Lower lobe of right lung (tissue), 2 donors: ENCODE measurements at places on chromosomes 2 and 18. TPM values are rescaled to one million over a fixed set of nuclear protein-coding genes. Genes with fewer than 3 reads are reported as not detected.

- no peaks in the 10 kb centered on the region for H3K4me1 ChIP-seq
- no peak overlapping the region for H3K27ac ChIP-seq
- no peaks in the 10 kb centered on the region for H3K36me3 ChIP-seq
- DNase-seq, result no peak
- H3K4me3 ChIP-seq, result no peak overlapping the region
These were observed 674.3 kb downstream of the ERBB4 start for GRCh38 chr2:211864328-211864727.

The SLC5A7 gene
- total RNA-seq, result 0.30 TPM

The SERPINB12 gene
- not detected for total RNA-seq

DNA sequence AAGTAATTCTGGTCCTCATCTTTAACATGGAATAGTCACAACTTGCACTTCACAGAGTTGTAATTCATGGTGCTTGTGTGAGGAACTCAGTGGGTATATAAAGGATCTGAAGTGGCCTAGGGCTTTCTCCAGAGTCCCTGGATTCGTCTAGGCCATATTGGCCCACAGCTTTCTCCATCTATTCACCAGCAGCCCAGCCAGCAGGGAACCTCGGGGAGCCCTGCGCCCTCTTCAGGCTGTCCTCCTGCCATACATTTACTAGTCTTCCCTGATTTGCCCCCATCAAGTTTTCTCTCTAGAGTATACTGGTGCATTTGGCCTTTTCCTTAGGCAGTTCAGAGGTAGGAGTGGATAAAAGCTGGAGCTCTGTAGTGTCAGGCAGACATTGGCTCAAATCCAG lies 278.3 kb downstream of the MYCN start:
- no peak overlapping the region for H3K4me3 ChIP-seq
- H3K36me3 ChIP-seq, result no peaks in the 10 kb centered on the region
- H3K27ac ChIP-seq, result no peak overlapping the region
- H3K4me1 ChIP-seq, result no peaks in the 10 kb centered on the region
- no peaks in the 10 kb centered on the region for H3K27me3 ChIP-seq

DNA sequence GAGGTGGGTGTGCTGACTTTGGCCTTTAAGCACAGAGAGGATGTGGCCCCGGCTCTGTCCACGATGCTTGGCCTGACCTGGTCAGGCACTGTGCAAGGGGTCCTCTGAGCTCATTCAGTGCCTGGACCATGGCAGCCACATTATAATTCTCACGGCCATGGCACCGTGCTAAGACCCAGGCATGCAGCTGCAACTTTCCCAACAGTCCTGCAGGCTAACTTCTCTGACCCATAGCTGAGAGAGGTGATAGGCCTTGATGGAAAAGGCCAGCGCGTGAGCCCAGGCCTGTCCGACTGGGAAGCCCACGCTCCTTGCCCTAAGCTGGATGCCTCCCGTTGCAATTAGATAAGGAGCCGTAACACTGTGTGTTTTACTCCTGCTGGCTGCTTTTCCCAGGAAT lies 99.9 kb downstream of the TFCP2L1 start:
- H3K4me3 ChIP-seq, result no peak overlapping the region
- H3K4me1 ChIP-seq, result no peaks in the 10 kb centered on the region
- H3K27ac ChIP-seq, result no peak overlapping the region
- no peak for DNase-seq
- no peaks in the 10 kb centered on the region for H3K36me3 ChIP-seq

- no peaks in the 10 kb centered on the region for H3K27me3 ChIP-seq
- peaks cover 53% of the 10 kb centered on the region for H3K4me1 ChIP-seq
- no peak overlapping the region for H3K4me3 ChIP-seq
- H3K27ac ChIP-seq, result no peak overlapping the region
These were observed 90.3 kb downstream of the HDAC4 start for GRCh38 chr2:239310401-239311061.

GRCh38 chr2:16181062-16181740 lies 240.9 kb downstream of the MYCN start:
- no peak overlapping the region for H3K4me3 ChIP-seq
- no peak overlapping the region for H3K27ac ChIP-seq

- no peaks in the 10 kb centered on the region for H3K4me1 ChIP-seq
- no peaks in the 10 kb centered on the region for H3K36me3 ChIP-seq
- H3K27ac ChIP-seq, result no peak overlapping the region
- no peak overlapping the region for H3K4me3 ChIP-seq
These were observed 723.1 kb downstream of the TMEM182 start for GRCh38 chr2:103484906-103485305.

- peaks cover 30% of the 10 kb centered on the region for H3K4me1 ChIP-seq
- no peaks in the 10 kb centered on the region for H3K27me3 ChIP-seq
- no peak for DNase-seq
- no peak overlapping the region for H3K4me3 ChIP-seq
- H3K36me3 ChIP-seq, result no peaks in the 10 kb centered on the region
These were observed 61.3 kb downstream of the NEDD4L start for GRCh38 chr18:58105206-58105887.
